ENCODE measurements at places on chromosomes 5 and 9.

DNA sequence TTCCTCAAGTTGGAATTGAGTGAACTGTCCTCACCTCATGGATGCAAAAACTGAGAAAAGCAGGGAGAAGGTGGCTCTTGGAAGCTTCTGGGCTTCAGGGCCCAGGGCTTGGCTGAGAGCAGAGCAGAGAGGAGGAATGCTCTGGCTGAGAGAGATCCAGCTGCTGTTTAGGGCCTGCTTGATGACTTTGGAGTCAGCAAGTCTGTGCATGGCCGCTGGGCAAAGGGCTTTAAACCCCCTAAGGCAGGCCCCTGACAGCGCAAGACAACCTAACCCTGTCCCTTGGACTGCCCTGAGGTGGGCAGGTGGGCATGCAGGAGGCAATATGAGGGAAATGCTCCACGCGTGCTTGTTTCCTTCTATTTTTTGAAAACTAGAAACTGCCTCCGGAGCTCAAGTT, 8.6 kb downstream of the STC2 start:
- no peak for DNase-seq

- peak; percentile 40 for DNase-seq
These were observed 74.2 kb downstream of the NTNG2 start for GRCh38 chr9:132235894-132236661.

DNA sequence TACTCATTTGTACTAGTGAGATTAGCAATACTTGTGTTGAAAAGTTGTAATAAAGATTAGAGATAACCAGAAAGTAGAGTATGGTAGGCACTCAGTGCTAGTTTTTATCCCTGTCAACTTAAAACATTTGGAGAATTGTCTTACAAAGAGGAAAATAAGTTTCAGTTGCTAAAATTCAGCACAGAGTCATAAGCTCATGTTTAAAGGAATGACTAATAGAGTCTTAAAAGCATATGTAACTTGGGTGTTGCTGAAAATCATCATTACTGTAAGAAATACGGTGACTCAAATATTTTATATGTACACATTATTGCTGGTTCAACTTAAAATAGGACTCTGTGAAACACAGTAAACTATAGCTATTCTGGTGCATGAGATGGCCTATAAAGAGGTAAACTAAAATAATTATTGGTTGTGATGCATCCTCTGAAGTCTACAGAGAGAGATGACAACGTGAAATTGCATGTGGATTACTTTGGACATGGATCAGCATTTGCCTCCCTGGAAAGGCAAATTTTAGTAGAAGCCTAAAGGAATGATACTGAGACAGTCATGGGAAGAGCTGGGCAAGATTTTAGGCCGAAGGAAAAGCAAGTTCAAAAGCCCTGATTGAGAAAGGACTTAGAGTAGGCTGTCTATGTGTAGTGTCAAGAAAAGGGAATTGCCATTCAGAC, 34.6 kb downstream of the SGCD start:
- no peak for DNase-seq

DNA sequence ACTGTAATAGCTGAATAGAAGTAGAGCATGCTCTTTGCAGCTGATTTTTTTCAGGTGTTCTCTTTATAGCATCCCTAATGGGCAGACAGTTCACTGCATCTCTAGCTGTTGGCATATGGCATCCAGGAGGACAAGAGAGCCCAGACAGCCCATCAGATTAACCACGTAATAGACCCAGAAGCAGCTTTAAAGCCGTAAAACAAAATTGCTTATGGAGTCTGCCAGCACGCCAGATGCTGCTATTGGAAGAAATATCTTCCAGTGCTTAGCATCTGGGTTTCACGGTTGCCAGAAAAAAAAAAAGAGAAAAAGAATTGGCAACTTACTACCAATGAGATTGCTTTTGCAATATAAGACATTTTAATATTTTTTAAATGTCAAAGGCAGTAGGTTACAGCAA, 869.4 kb upstream of the NUDT12 start:
- no peak for DNase-seq

- no peak for DNase-seq
These were observed 508.3 kb downstream of the DMRTA1 start for GRCh38 chr9:22954964-22955363.

DNA sequence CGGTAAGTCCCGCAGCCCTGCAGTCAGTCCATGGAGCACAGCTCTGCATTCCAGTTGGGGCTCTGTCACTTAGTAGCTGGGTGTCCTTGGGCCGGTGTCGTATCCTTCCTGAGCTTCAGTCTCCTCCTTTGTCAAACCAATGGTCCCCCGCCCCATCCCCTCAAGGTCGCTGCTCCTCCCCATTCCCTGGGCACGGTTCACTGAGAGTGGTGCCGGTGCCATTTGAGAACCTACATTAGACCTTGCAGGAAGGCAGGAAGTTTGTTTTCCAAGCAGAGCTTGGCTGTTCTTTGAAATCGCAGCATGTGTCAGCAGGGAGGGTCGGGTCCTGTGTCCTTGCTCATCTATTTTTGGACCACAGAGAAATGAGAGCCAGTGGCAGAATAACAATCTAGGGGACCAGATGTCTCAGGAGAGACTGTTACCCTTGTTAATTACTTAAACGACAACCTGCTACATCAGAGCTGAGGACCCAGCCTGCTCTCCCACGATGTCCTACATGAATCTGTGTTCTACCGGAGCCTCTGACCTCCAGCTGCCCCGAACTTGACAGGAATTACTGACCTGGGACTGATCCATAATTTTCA, 21.7 kb upstream of the BARHL1 start:
- no peak for DNase-seq

DNA sequence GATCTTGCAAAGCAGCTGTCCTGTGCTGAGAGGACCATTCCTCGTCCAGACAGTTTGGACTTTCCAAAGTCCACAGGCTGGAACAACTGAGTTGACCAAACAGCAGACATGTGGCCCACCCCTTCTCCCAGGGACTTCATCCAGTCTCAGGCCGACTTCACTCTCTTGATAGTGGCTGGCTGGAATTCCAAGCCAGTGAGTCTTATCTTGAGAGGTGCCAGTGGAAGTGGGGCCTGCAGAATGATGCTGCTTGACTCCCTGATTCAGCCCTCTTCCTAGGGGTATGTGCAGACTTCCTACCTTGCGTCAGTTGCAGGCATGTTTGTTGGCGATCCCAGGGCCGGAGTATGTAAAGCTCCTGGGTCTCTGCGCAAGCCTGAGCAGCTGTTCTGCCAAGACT, 131.4 kb upstream of the TSLP start:
- no peak for DNase-seq

DNA sequence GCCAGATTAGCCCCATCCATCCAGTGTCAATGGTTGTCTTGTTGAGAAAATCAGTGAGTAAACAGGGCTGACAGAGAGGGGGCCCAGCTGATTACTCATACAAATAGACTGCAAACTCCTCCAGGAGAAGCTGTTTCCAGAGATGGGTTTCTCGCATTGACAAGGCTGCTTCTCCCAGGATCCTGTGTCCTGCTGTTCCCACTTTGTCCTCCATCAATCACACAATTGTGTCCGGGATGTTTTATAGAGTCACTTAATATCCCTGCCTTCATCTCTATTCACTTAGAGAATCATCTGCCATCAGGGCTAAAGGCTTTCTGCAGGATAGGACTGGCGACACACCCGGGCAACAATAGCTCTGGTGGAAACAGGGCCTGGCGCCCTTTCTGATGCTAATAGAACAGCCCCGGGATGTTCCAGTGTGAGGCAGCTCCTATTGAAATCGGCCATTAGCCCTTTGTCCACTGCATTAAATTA, 71.7 kb upstream of the TBCA start:
- no peak for DNase-seq

GRCh38 chr9:78806492-78807160, 509.7 kb downstream of the PSAT1 start:
- peak; percentile 76 for DNase-seq

DNA sequence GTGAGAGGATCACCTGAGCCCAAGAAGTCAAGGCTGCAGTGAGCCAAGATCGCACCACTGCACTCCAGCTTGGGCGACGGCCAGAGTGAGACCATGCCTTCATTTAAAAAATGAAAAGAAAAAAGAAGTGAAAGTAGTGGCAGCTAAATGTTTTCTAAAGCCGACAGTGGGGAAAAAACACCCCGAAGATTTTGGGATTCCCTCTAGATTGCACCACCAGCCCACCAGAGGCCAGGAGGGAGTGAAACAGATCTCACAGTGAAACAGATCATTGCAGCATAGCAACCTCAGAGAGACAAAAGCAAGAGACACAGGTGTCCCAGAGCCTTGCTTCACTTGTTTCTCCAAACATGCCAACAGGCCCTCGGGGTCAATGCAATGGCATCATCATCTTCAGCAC, 156.8 kb downstream of the PAX5 start:
- no peak for DNase-seq

DNA sequence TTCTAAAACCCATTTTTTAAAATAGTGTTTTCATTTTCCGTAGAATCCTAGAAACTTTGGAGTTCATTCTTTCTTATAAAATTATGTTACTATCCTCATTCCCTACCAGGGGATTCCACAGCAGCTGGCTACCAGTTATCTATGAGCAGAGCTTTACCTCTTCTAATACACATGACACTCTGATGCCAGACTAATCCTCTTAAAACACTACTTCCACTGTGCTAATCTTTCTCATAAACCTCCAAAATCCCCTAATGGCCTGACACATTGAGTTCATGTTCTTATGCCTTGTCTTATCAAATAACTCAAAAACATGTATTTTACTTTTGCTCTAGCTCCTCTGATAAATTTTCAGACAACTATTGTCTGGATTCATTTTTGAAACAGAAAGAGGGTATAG, 633.6 kb upstream of the FTMT start:
- no peak for DNase-seq

GRCh38 chr5:67047616-67048015, 149.0 kb downstream of the CD180 start:
- no peak for DNase-seq

DNA sequence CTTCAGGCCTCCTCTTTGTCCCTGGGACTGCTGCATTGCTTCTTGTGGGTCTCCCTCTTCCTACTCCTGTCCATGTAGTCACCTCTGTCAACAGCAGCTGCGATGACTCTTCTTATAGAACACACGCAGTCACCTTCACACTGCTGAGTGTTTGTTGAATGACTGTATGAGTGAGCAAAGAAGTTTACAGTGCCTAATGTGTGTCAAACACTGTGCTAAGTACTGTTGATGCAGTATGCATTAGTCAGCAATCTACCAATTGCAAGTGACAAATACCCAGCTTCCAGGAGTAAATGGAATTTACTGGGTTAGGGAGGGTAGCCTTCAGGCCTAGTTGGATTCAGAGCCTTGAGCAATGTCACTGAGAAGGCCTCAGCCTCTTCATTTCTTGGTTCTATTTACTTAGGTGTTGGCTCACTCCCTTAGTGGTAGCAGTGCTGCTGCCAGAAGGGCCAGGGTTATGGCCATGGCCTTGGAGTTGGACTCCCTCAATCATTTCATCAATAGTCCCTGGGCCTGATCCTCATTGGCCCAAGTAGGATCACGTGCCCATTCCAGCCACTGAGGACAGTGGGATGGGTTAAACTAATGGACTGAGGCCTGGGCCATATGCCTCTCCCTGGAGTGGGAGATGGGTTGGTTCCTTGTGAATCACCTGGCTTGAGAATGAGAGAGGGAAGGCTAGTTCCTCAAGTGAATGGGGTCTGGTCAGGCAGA, 93.5 kb downstream of the RGS3 start:
- peak; percentile 54 for DNase-seq

DNA sequence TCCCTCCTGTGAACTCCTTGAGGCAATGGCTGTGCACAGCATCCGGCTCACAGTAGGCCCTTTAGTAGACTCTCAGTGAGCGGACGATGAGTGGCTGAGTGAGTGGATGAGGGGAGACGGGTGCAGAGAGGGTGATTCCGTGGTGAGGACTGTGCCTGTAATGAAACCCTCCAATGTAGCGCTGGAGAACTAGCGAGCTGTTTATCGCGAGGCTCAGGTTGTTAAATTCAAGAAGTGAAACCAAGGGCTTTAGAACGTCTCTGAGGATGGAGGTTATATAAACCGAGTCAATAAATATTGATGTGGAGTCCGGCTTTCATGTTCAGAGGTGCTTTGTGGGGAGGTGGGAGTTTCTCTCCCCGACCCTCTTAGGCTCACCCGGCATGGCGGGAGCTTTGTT, 53.2 kb downstream of the NSG2 start:
- DNase-seq: no peak

- DNase-seq: no peak
These were observed 116.1 kb downstream of the LPAR1 start for GRCh38 chr9:110922145-110922544.

GRCh38 chr9:95749493-95749892, 126.0 kb upstream of the ERCC6L2 start:
- no peak for DNase-seq

DNA sequence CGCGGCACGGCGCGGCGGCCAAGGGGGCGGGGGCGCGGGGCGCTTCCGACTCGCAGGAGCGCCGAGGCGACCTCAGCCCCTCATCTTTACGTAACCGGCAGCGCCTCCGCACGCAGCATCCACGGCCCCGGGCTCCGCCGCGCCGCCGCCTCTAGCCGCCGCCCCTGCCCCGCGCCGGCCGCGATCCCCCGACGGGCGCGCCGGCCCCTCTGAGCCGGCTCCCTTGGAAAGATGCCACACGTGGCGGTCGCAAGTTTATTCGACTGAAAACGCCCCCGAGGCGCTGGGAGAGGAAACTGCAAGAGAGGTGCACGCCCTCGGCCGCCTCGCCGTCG, 1.0 kb downstream of the KLF9 start:
- no peak for DNase-seq

DNA sequence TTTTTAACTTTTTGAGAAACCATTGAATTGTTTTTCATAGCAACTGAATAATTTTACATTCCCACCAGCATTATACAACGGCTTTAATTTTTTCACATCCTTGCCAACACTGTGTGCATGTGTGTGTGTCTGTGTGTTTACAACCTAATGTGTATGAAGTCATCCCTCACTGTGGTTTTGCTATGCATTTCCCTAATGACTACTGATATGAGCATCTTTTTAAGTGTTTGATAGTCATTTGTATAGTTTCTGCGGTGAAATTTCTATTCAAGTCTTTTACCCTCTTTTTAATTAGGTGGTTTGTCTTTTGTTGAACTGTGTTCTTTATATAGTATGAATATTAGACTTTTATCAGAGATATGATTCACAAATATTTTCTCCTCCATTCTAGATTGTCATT, 263.1 kb upstream of the COX7C start:
- no peak for DNase-seq

- peak; percentile 98 for DNase-seq
These were observed 182.5 kb downstream of the NTRK2 start for GRCh38 chr9:84851935-84852585.

DNA sequence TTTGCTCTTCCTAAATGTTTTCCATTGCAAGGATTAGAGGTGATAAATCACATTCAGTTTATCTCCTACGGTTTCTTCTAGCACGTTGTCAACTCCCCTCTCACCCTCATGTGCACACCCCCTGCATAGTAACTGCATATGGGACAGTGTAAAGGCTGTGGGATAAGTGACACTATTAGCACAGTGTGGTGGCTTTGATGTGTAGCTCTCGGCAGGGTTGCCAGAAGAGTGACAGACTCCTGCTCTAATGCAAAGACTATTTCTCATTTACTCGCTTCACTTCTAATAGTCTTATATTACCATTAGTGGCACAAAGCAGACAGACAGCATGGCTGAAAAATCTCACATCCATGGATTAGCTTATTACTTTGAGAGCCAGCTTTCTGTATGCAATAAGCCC, 454.6 kb downstream of the CETN3 start:
- no peak for DNase-seq
